GM23338 (cell line): ENCODE measurements at places on chromosomes 11 and 22. TPM values are rescaled to one million over a fixed set of nuclear protein-coding genes. Genes with fewer than 3 reads are reported as not detected.

- no peak overlapping the region for H3K27ac ChIP-seq
- no peaks in the 10 kb centered on the region for H3K4me1 ChIP-seq
- H3K4me3 ChIP-seq: no peak overlapping the region
- H3K36me3 ChIP-seq: no peaks in the 10 kb centered on the region
- no peaks in the 10 kb centered on the region for H3K27me3 ChIP-seq
Measured at GRCh38 chr11:10975287-10975721, 117.5 kb upstream of the ZBED5 start.

- H3K4me3 ChIP-seq: no peak overlapping the region
- H3K4me1 ChIP-seq: peaks cover 19% of the 10 kb centered on the region
- no peaks in the 10 kb centered on the region for H3K36me3 ChIP-seq
- DNase-seq: peak; percentile 27
- no peak overlapping the region for H3K27ac ChIP-seq
- no peaks in the 10 kb centered on the region for H3K27me3 ChIP-seq
Measured at GRCh38 chr11:86035164-86035563, 33.7 kb downstream of the PICALM start.

GRCh38 chr11:14414470-14415461 lies 55.8 kb upstream of the RRAS2 start:
- H3K4me1 ChIP-seq: peaks cover 29% of the 10 kb centered on the region
- H3K27ac ChIP-seq: no peak overlapping the region; the same call in 1 of the 2 replicates
- H3K36me3 ChIP-seq: no peaks in the 10 kb centered on the region
- peak; percentile 37 for DNase-seq

DNA sequence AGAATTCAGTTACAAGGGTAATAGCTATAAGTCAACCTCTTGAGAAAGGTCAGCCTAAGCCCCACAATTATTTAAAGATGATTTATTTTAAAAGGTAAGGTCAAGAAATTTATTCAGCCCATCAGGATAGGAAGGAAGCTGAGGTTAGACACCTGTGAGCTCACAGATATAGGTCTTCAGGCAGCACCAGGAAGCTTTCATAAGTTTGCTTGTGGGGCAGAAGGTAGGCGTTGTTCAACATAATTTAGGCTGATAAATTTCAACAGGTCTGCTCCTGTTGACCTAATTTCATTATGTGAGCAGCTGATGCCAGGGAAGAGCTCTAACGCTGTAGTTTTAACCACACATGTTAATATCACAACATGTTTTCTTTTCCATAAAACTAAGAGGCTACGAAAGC lies 118.1 kb upstream of the APOA1 start:
- no peaks in the 10 kb centered on the region for H3K36me3 ChIP-seq
- no peaks in the 10 kb centered on the region for H3K27me3 ChIP-seq
- peaks cover 12% of the 10 kb centered on the region; the same call in 1 of the 2 replicates for H3K4me1 ChIP-seq
- H3K27ac ChIP-seq: peak overlapping the region; percentile 53; the same call in 1 of the 2 replicates

DNA sequence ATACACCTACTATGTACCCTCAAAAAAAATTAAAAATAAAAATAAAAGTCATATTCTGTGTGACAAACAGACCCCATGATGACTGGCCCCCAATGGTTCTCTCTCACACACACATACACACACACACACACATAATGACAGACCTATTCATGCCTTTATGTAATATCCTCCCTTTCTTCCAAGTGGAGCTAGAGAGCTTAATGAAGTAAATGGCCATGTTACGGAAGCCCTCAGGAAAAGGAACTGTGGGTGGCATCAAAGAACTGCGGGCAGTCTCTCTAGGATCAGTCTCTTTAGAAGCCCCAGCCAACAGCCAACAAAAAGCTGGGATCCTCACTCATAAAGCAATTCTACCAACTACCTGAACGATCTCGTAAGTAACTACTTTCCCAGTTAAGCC lies 125.5 kb downstream of the SIK3 start:
- H3K27me3 ChIP-seq: no peaks in the 10 kb centered on the region
- H3K4me3 ChIP-seq: no peak overlapping the region
- peaks cover 24% of the 10 kb centered on the region for H3K4me1 ChIP-seq
- H3K36me3 ChIP-seq: no peaks in the 10 kb centered on the region
- H3K27ac ChIP-seq: no peak overlapping the region

GRCh38 chr11:117210620-117211019 lies 11.4 kb downstream of the TAGLN start:
- H3K36me3 ChIP-seq: no peaks in the 10 kb centered on the region
- H3K4me1 ChIP-seq: no peaks in the 10 kb centered on the region
- no peaks in the 10 kb centered on the region for H3K27me3 ChIP-seq
- no peak overlapping the region for H3K27ac ChIP-seq
- DNase-seq: no peak

- peaks cover 18% of the 10 kb centered on the region for H3K4me1 ChIP-seq
- peak; percentile 77 for DNase-seq
- H3K27ac ChIP-seq: no peak overlapping the region
- H3K36me3 ChIP-seq: no peaks in the 10 kb centered on the region
- peaks cover 5% of the 10 kb centered on the region for H3K27me3 ChIP-seq
- H3K4me3 ChIP-seq: peak overlapping the region; percentile 79
Measured at GRCh38 chr22:39349506-39349966, 255 bp upstream of the SYNGR1 start.

DNA sequence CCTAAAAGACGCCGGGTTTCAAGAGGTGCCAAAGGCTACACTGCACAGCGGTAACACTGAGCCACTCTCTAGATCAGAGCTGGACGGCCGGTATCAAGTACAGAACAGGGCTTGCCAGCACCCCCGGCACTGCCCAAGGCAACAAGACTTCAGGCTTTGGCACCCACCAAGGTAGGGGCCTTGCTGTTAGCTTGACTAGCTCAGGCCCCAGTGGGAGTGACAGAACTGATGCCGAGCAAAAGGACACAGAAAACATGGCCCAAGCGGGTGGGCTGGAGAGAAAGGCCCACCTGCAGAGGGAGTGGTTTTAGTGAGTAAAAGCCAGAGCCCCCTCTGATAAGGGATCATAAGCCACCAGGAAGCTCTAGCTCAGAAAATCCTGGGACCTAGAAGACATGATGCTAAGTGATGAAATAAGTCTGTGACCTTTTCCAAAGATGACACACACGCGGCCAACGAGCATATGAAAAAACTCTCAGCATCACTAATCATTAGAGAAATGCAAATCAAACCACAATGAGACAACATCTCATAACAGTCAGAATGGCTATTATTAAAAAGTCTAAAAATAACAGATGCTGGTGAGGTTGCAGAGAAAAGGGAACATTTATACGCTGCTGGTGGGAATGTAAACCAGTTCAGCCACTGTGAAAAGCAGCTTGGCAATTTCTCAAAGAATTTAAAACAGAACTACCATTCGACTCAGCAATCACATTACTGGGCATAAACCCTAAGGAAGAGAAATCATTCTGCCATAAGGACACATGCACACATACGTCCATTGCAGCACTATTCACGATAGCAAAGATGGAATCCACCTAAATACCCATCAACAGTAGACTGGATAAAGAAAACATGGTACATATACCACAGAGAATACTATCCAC lies 12.9 kb downstream of the EHD1 start:
- no peak overlapping the region for H3K4me3 ChIP-seq
- H3K4me1 ChIP-seq: peaks cover 23% of the 10 kb centered on the region
- no peaks in the 10 kb centered on the region for H3K36me3 ChIP-seq
- DNase-seq: no peak
- no peaks in the 10 kb centered on the region for H3K27me3 ChIP-seq

GRCh38 chr22:38285018-38285417 lies 12.2 kb upstream of the TMEM184B start:
- H3K36me3 ChIP-seq: no peaks in the 10 kb centered on the region; the same call in 1 of the 2 replicates
- no peak overlapping the region for H3K4me3 ChIP-seq
- no peak for DNase-seq
- peak overlapping the region; percentile 50; the same call in 1 of the 2 replicates for H3K27ac ChIP-seq

DNA sequence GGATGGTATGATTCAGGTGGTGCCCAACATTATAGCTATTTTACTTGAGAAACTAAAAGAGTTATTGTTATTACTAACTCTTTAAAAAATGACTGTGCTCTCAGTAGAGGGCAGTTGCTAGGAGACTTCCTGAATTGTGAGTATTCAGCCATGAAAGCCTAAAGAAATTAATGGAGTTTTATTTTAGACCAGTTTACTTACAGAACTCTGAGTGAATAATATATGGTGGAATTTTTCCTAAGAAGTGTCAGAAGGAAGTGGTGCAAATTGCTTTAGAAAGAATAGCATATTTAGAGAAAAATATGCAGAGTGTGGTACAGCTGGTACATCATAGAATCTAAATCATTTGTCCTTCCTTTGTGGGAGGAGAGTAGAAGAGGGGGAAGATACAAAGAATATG lies 689.9 kb upstream of the CCDC90B start:
- DNase-seq: no peak
- H3K4me1 ChIP-seq: peaks cover 6% of the 10 kb centered on the region; the same call in 1 of the 2 replicates
- H3K27me3 ChIP-seq: no peaks in the 10 kb centered on the region
- H3K27ac ChIP-seq: no peak overlapping the region
- H3K36me3 ChIP-seq: no peaks in the 10 kb centered on the region

GRCh38 chr22:48101704-48102103 lies 1339.3 kb downstream of the TBC1D22A start:
- H3K27ac ChIP-seq: no peak overlapping the region
- no peak overlapping the region for H3K4me3 ChIP-seq
- DNase-seq: no peak
- no peaks in the 10 kb centered on the region for H3K27me3 ChIP-seq
- no peaks in the 10 kb centered on the region for H3K36me3 ChIP-seq
- H3K4me1 ChIP-seq: no peaks in the 10 kb centered on the region

DNA sequence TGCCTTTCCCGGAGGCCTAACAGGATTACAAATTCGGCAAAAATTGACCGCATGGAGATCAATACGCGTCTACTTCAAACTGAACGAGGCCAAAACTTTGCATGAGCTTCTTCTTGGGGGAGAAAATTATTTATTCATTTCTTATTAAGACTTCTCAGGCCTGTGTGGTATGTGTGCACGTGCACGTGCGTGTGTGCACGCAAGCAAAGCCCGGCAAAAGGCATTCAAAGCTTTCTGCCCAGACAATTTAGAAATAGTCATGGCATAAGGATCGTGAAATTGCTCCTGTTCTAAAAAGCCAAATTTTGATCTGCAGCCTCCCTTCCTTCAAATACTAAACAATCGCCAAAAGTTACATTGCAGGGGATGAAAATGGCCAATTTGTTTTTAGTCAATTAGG lies 14.6 kb downstream of the MN1 start:
- no peak overlapping the region for H3K27ac ChIP-seq
- no peak for DNase-seq
- no peak overlapping the region for H3K4me3 ChIP-seq

DNA sequence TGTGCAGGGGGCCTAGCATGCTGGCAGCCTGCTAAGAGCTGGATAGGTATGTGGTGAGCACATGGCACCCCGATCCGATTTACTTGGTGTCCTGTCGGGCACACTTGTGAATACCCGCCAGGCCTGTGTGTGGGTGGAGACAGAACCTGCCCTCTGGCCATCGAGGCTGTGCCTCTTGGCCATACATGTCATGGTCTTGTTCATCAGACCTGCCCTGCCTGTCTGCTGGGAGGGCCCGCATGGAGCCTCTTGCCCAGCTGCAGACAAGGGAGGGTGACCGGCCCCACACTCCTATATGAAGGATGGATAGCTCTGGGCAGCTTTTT lies 310.2 kb downstream of the TBC1D22A start:
- H3K4me1 ChIP-seq: no peaks in the 10 kb centered on the region
- H3K36me3 ChIP-seq: no peaks in the 10 kb centered on the region
- H3K4me3 ChIP-seq: no peak overlapping the region
- no peaks in the 10 kb centered on the region for H3K27me3 ChIP-seq

- no peaks in the 10 kb centered on the region; the same call in 1 of the 2 replicates for H3K4me1 ChIP-seq
- no peaks in the 10 kb centered on the region for H3K27me3 ChIP-seq
- no peak overlapping the region for H3K27ac ChIP-seq
- H3K4me3 ChIP-seq: no peak overlapping the region
Measured at GRCh38 chr11:33722590-33723234, 13.5 kb downstream of the CD59 start.

GRCh38 chr11:967995-968751 lies 42.5 kb downstream of the AP2A2 start:
- H3K27ac ChIP-seq: peak overlapping the region; percentile 39; the same call in 1 of the 2 replicates
- no peaks in the 10 kb centered on the region for H3K4me1 ChIP-seq
- no peak overlapping the region for H3K4me3 ChIP-seq

DNA sequence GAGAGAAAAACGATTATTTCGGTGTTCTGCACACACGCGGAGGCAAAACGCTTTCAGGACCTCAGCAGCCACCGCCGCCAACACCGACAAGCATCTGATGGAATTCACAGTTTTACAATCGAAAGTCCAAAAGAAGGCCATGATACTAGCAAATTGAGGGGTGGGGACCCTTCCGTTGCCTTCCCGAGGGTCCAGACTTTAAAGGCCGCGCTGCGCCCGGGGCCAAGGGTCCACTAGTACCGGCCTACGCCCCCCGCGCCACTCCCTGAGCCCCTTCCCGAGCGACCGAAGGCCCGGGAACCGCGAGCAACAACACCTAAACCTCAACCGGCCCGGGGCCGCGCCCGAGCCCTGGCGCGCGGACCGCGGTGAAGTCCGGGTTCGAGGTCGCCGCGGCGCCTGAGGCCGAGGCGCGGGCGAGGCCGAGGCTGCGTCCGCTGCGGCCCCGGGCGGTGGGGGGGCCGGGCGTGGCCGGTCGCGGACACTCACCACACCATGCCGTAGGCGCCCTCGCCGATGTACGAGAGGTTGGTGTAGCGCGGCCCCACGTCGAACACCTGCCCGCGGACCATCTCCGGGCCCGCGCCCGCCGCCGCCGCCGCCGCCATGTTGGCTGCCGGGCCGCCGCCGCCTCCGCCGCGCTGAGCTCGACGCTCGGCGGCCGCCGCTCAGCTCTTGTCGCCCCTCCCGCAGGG lies 465 bp downstream of the MAPK1 start:
- H3K4me3 ChIP-seq: peak overlapping the region; percentile 93
- H3K27ac ChIP-seq: no peak overlapping the region
- peaks cover 34% of the 10 kb centered on the region for H3K4me1 ChIP-seq
- DNase-seq: peak; percentile 44
- H3K27me3 ChIP-seq: no peaks in the 10 kb centered on the region

- H3K36me3 ChIP-seq: no peaks in the 10 kb centered on the region
- no peak overlapping the region for H3K27ac ChIP-seq
- no peaks in the 10 kb centered on the region for H3K27me3 ChIP-seq
- H3K4me1 ChIP-seq: peaks cover 11% of the 10 kb centered on the region; the same call in 1 of the 2 replicates
- no peak for DNase-seq
Measured at GRCh38 chr11:127054153-127054552, 53.6 kb upstream of the KIRREL3 start.

DNA sequence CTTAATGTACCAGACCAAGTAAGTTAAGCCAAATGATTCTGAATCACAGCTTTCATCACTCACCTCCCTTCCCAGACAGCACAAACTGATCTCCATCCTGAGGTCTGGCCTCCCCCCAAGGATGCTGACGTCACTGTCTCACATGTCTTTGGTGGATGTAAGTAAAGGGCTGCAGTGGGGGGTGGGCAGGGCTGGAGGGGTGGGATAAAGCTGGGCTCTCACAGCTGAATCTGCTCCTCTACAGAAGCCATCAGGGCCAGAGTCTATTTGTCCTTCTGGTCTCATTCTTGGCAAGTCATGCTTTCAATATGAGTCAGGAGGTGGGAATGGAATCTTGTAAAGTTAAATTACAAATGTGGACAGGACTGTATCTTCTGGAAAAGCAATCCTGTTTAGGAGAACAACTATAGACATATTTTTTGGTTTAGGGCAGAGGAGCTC lies 32.7 kb downstream of the P4HA3 start:
- no peaks in the 10 kb centered on the region for H3K36me3 ChIP-seq
- no peak overlapping the region for H3K4me3 ChIP-seq

Gene SLC22A25
- not detected in 2 replicates for total RNA-seq

Gene QSER1
- 132 and 136 TPM in 2 replicates for total RNA-seq

Gene RNF121
- total RNA-seq: 37.7 and 57.1 TPM in 2 replicates

Gene FAM181B
- 0.87 and 1.5 TPM in 2 replicates for total RNA-seq

Gene HBD
- not detected in 2 replicates for total RNA-seq

Gene LAYN
- total RNA-seq: 4.3 and 6.8 TPM in 2 replicates

Gene TSSK2
- not detected in 2 replicates for total RNA-seq

Gene NXPE1
- total RNA-seq: not detected in 2 replicates

Gene DENND6B
- total RNA-seq: 1.3 TPM in 2 replicates

Gene P2RY6
- not detected in 2 replicates for total RNA-seq

Gene SNX32
- total RNA-seq: 0.49 TPM in 1 of 2 replicates, not detected in the other

Gene TRPM5
- not detected in 2 replicates for total RNA-seq

Gene LMO2
- total RNA-seq: 3.1 and 3.9 TPM in 2 replicates

Gene KRTAP5-11
- not detected in 2 replicates for total RNA-seq
